Stimulated activated CD8-positive, alpha-beta memory T cell treated with anti-CD3 and anti-CD28 coated beads, Interleukin-4, amount 100 ng/mL, for 24 hours (primary cell): ENCODE measurements at places on chromosomes 1 and 21.

GRCh38 chr1:42143896-42144710 is 9.1 kb upstream of the GUCA2B start:
- no peak for DNase-seq

- DNase-seq = no peak
Measured at GRCh38 chr1:224180783-224181452, 2.1 kb upstream of the DEGS1 start.

DNA sequence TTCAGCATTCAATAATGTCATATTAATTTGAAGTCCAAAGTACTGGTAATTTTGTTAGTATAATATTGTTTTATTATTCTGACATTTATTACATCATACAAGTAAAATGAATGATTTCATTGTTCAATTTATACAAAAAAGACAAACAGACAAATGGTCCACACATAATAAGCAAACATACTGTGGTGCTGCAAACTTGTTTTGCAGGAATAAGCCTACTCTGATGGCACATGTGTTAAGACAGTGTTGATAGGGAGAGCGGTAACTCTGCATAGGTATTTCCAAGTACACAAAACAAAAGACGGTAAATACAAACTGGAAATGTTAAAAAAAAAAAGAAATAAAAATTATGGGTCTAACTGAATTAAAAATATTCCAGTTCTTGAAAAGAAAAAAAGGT is 59.7 kb upstream of the DPYD start:
- no peak for DNase-seq

GRCh38 chr1:165795894-165796293 is 27.2 kb upstream of the TMCO1 start:
- no peak for DNase-seq

- DNase-seq = no peak
Measured at GRCh38 chr1:58155418-58156123, 391.0 kb downstream of the OMA1 start.

DNA sequence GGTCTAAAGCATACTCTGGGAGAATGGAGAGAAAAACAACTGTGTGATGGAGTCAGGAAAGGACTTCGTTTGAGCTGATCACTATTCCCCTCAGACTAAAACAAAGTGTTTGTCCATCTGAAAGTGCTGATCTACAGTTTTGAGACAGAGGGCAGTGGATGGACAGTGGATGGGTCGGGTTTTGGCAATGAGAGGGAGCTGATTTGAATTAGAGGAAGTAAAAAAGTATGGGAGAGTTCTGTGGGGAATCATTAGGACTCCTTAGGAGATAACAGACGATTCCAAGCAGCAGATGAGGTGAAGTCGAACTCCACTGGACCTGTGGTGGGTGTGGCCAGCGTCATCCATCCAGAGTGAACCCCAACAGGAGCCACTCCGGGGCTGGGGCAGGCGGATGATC is 62.3 kb downstream of the PTGS2 start:
- no peak for DNase-seq

DNA sequence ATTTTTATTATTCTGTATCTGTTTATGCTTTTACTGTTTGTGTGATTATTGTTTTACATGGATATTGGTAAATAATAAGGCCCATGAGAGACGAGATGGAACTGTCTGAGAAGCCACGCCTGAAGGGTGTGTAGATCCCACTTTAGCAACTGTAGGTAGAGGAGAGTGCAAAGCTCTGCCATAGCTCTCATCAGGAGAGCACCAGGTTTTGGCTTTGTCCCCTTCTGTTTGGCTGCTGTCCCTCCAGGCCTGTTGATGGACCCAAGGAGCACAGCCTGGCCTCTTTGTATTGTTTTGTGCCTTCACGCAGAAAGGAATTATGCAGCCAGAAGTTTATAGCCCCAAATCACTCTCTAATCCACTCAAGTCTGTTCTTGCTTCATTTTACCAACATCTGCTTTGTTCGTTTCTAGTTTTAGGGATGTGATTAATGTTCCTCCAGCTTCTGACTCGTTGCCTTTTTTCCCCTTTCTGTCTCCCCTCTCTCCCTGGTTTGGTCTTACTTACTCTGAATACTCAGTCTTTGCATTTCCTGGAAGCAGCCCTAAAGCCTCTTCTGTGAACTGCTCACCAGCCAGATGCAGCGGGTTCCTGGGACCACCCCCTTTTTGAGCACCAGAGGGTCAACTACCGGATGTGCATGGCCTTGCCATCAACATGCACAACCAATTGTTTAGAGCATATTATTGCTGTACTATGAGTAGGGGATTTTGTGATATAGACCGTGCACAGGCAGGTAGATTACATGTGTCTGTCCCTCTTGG is 127.3 kb downstream of the HHAT start:
- DNase-seq = no peak

GRCh38 chr21:26164311-26164710 is 6.3 kb downstream of the APP start:
- DNase-seq = no peak

GRCh38 chr1:23376890-23377811 is 7.5 kb upstream of the ZNF436 start:
- no peak for DNase-seq

DNA sequence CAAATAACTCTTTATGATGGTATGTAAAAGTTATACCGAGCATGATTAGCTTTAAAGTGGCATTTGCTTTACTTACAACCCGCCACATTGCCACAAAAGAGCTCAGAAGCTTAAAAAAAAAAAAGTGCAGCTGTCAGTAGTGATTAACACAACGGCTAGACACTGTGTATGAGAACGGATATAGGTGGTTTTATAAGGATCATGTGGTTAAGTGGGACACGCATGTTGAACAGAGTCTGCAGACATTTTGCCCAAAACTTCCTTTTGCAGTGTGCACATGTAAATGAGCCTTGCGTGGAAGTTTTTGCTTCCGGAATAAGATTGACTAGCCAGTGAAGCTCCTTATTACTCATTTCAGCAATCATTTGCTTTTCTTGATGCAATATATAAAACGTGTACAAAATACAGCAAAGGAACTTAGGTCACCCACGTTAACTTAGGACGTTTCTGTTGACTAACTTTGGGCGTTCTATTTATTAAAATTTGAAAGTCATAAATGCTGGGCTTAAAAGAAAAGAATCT is 58.7 kb upstream of the RGS1 start:
- DNase-seq = no peak

- no peak for DNase-seq
Measured at GRCh38 chr1:16425125-16426025, 11.8 kb downstream of the SPATA21 start.

GRCh38 chr1:234961456-234962339 is 166.9 kb downstream of the TOMM20 start:
- no peak for DNase-seq

- no peak for DNase-seq
Measured at GRCh38 chr1:23562137-23562876, 3.0 kb upstream of the ID3 start.

GRCh38 chr1:65198096-65198495 is 50.1 kb downstream of the AK4 start:
- DNase-seq = no peak

DNA sequence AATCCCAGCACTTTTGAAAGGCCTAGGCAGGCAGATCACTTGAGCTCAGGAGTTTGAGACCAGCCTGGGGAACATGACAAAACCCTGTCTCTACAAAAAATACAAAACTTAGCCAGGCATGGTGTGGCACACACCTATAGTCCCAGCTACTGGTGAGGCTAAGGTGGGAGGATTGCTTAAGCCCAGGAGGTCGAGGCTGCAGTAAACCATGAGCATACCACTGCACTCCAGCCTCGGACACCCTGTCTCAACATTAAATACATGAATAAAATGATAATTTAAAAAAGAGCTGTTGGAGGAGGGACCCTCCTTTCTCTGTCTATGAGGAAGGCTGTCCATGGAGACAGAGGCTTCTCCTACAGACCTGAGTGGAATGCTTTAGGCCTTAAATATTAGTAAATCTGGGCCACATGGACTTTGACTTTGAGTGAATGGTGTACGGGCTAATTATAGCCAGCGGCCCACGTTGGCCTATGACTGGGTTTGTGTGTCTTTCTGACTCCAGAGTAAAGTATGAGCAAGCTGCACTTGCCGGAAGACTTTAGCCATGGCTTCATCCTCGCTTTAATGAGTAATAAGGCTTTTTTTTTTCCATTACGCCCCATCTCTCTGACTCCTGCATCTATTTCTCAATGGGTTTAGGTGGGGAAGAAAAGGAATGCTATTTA is 21.3 kb downstream of the RAB3B start:
- DNase-seq = no peak

- no peak for DNase-seq
Measured at GRCh38 chr1:231395076-231395997, 26.8 kb downstream of the EGLN1 start.

- DNase-seq = no peak
Measured at GRCh38 chr21:28624626-28625025, 368.1 kb downstream of the LTN1 start.

DNA sequence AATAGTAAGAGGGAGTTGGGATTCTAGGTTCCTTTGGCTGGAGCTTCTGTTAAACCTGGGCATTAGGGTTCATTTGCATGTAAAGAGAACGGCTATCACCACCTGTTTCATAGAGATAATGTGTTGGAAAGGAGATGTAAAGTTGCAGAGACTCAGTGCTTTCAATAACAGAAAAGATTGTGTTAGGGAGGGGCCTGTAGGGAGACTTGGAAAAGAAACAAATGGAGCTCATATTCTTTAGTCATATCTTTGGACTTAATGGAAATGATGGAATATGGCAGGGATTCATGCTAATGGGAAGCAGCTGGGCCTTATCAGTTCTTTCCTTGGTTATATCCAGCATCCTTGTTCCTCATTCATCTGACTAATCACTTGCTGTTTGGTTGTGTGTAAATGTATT is 144.9 kb downstream of the CD247 start:
- DNase-seq = no peak

DNA sequence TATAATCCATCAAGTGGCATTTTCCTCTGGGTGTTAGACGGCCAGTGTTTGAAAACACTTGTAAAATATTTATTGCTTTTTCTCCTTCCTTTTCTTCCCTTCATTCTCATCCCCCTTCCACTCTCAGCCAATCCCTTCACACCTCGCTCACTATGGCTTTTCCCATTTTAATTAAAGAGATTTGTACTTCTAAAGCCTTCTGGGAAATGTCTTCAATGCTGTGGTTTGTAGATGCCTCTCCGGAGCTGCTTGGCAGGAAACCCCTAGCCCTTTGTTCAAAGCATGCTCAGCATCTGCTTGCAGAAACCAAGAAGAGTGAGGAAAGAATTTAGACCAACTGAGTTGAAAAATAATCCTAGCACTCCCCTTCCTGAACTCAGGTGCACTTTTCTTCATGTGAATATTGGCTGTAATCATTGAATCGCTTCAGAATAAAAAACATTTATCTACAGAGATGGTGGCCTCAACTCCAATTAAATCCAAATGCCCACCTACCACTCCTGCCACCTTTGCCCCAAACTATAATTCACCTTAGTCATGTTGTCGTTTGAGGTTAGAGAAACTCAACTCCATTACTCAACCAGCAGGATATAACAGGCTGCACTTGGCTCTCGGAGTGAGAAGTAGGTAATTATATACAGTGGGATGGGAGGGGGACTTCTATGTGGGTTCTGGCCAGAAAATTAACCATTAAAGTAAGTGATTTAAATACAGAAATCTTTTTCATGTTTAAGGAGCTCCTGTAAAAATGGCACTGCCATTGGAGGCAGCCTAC is 659.4 kb upstream of the CAMK1G start:
- DNase-seq = no peak

DNA sequence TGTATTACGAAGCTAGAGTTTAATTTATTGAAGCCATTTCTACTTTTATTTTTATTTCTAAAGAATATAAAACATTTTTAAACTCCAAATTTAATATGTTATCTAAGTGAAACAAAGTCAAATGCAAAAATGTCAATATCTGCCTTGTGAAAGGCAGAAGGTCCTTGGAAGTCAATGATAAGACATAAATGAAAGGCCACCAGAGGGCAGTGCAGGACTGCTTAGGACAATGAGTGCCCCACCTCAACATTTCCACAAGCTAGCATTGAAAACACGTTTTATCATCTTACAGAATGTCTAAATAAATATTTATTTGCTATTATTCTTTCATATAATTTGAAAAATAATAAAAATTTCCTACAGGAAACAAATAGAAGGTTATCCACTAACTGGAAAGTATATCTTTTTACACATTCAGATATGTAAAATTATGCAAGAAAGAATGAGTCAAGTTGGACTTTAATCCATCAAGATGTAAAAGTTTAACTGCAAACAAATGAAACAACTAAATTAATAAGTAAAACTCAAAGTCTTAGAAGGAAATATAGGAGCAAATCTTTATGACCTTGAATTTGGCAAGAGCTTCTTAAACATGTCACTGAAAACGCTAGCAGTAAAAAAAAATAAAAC is 140.1 kb upstream of the FMN2 start:
- DNase-seq = peak; percentile 22

GRCh38 chr1:203524824-203525223 is 30.9 kb downstream of the OPTC start:
- no peak for DNase-seq

DNA sequence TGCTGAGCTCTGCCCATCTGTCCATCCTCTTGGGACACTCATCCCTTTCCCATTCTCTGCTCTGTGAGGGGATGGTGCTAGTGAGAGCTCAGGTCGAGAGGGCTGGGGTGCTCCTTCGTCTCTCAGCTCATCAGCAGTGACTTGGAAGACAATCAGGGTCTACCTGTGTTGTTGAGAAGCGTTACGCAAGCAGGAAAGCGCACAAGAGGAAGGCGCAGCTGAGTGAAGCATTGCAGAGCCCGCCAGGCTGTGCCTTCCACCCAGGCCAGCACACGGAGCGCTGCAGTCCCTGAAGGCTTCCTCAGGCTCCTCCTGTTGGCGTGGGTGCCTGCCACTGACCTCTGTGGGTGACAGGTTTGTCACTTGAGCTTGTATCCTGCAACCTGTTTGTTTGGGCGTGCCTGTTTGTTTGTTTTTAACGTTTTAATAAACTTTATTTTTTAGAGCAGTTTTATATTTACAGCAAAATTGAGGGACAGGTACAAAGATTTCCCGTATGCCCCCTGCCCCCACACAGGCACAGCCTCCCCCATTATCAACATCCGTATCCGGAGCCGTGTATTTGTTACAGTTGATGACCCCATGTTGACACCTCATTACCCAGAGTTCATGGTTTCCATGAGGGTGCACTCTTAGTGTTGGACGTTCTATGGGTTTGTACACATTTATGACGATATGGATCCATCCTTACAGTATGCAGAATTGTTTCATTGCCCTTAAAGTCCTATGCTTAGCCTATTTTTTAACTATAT is 36.7 kb downstream of the ADARB1 start:
- DNase-seq = no peak

- DNase-seq = peak; percentile 71
Measured at GRCh38 chr1:160070243-160071163, 543 bp upstream of the KCNJ10 start.
